Erythroblast (primary cell): ENCODE measurements at places on chromosomes 13 and 19.
A peak's percentile ranks its signal among the peaks of the same experiment; 100 is the strongest.

DNA sequence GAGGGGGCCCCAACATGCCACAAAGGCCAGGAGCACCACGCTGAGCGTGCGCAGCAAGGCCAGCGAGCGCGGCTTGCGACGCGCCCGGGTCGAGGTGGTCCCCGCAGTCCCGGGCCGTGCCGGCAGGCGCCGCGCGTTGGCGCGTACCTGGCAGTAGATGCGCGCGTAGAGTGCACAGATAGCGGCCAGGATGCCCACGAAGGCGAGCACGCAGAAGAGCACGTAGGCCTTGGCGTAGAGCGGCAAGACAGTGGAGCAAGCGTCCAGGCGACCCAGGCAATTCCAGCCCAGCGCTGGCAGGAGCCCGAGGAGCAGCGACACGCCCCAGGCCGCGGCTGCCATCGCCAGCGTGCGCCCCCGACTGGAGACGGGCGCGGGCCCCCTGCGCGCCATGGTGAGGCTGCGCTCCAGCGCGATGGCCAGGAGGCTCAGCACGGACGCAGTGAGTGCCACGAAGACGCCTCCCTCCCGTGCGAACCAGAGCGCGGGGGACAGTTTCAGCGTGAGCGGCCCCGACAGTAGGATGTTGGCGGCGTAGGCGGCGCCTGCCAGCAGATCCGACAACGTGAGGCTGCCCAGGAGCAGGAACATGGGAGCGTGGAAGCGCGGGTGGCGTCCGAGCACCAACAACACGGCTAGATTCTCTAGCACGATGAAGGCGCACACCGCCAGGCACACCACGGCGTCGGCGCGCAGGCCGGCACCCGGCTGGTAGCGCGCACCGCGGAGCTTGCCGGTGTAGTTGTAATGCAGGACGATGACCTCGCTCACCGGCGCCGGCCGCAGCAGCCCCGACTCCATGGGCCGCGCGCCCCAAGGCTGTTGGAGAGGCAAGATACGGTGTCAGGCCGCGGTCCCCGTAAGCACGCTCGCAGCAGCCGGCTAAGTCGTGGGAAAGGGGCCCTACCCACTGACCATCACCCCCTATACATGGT, 2.8 kb downstream of the S1PR5 start:
- DNase-seq, result peak; percentile 56

- peak; percentile 20 for DNase-seq
Observed at GRCh38 chr13:99657848-99658260, 156.6 kb downstream of the TM9SF2 start.

DNA sequence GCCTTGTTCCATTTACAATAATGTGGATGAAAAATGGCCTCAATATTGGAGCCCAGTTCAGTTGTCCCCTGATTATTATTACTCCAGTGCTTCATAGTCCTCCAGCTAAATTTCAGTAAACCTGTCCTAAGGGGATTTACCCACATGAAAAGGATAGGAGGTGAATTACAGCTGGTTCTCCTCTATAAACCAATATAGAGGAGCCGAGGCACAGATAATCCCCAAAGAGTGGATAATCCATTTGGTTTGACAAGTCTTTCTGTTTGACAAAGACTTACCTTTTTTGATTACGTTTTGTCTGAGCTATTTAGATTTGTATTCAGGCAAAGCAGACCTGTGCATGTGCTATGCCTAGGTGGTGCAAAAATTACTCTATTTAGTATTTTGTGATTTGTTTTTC, 2.7 kb downstream of the CNMD start:
- DNase-seq, result no peak

DNA sequence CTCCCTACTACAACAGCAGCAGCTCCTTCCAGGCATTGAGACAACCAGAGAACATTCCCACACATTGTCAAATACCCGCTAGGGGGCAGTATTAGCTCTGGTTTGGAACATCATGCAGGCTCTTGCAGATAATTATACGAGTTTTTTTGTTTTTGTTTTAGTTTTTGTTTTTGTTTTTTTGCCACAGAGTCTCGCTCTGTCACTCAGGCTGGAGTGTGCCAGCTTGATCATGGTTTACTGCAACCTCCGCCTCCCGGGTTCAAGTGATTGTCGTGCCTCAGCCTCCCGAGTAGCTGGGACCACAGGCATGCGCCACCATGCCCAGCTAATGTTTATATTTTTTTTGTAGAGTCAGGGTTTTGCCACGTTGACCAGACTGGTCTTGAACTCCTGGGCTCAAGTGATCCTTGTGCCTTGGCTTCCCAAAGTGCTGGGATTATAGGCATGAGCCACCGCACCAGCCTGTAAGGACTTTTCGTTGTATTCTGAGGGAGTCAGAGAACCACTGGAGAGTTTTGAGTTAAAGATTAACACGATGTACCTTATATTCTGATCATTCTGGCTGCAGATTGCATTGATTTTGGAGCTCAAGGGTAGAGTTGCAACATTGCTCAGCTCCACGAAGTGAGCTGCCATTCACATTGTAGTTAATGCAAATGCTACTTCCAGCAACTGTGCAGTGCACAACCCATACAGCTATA, 41.7 kb upstream of the CEACAM20 start:
- DNase-seq, result peak; percentile 82

GRCh38 chr13:72062566-72062965, 195.6 kb upstream of the DACH1 start:
- no peak for DNase-seq

- DNase-seq, result no peak
Observed at GRCh38 chr19:12782174-12782423, 6.7 kb upstream of the HOOK2 start.

DNA sequence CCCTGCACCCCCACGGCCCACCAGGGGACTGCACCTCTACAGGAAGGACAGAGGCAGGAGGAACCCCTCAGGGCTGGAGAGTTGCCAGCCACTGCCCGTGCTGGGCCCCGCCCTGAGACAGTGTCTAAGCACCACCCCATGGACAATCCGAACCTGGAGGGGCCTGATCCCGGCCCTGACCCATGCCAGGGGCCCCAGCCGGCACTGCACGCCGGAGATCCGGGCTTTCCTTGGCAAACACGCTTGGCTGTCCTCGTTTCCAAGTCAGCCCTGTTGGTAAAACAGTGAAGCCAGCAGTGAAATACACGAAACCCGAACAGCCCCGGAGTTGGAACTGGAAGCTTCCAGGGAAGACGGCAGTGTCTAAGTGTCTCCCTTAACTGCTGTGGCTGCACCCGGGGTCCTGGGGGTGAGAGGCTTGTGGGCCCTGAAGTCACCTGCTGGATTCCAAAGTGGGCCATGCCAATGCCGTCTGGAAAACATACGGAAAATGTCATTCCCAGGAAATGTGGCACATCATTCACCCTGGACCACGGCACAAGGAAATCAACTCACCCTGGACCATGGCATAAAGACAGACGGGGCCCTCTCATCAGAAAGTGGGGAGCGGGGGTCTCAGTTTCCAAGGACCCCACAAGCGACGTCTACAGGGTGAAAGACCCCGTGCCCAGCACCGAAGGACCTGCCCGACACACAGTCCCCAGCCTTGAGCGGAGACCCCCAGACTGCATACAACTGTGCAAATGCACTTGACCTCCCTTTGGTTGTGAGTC, 30.9 kb downstream of the RASA3 start:
- DNase-seq, result no peak

DNA sequence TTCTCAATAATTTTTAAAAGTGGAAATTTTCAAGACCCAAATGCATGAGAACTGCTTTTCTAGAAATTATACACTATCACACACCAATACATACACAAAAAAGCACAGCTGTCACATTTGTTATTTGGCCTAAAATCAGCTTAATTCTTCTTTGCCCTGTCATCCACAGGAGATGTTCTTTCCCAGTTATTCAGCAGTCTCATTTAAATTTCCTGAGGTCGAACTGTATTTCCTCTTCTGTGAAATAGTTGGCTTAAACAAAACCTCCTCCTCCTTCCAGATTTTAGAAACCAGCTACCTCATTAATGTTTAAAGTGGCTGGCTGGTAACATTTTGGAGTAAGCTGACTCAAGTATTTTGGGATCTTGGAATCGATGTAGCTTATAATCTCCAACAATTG, 39.1 kb downstream of the SMAD9 start:
- DNase-seq, result no peak

DNA sequence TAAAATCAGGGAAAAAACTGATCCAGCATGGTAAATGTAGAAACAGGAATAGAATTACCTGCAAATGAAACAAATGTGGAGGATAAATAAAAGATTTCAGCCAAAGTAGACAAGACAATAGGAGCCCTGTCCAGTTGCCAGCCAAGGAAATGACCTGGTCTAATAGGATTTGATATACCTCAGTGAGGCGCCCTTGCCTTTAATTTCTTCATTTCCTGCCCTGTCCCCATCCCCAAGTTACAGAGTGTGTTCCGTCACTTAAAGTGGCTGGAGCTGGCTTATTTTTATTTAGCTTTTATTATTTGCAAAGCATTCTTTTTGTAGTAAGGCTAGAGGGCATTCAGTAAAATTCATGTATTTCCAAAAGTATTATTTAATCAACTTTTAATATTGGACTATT, 1022.0 kb downstream of the EFNB2 start:
- DNase-seq, result no peak

- no peak for DNase-seq
Observed at GRCh38 chr13:110161112-110161882, 145.7 kb downstream of the COL4A1 start.

- no peak for DNase-seq
Observed at GRCh38 chr19:12670159-12670928, 3.7 kb downstream of the WDR83 start.

DNA sequence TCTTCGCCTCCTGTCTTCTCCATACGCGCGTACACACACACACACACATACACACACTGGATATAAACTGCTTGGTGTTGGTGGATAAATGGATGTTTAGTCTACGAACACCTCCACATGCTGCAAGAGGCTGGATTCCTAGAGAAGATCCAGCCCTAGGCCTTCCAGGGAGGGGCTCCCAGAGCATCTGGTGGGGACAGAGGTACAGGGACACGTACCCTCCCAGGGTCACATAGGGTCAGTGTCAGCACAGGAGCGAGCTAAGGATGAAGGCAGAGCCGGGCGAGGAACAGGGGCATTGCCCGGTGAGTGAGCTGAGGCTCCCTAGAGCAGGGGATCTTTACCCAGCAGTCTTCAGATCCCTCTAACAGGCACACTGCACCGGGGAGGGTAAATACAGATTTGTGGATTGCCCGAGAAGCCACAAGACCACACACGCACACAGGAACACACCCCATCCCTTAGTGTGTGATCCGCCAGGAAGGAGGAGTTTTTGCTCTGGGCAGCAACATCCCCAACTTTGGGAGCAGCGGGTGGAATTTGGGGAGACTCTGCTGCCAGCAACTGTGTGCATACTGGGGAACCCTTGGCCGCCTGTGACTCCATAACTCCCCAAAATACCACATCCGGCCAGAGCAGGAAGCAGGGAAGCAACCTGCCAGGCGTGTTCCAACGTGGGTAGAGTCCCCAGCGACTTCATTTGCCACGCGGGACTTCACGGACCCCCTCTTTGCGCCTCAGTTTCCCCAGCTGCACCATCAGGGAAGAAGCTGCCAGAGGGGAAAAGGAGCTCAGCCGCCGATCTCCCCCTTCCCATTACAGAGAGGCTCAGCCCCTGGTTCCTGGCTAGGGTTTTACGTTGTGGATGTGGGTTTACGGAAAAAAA, 5.8 kb upstream of the TLE2 start:
- no peak for DNase-seq

GRCh38 chr13:56975647-56976046, 165.1 kb upstream of the PRR20A start:
- DNase-seq, result no peak
